ENCODE measurements at places on chromosomes 12 and 14.

GRCh38 chr12:34244608-34245007 is 222.3 kb downstream of the ALG10 start:
- no peak for DNase-seq

- no peak for DNase-seq
Observed at GRCh38 chr14:21988413-21988812, 314.8 kb upstream of the OR4E1 start.

GRCh38 chr12:56816491-56816890 is 53.4 kb downstream of the HSD17B6 start:
- no peak for DNase-seq

- no peak for DNase-seq
Observed at GRCh38 chr12:8501720-8502119, 11.6 kb upstream of the CLEC4D start.

DNA sequence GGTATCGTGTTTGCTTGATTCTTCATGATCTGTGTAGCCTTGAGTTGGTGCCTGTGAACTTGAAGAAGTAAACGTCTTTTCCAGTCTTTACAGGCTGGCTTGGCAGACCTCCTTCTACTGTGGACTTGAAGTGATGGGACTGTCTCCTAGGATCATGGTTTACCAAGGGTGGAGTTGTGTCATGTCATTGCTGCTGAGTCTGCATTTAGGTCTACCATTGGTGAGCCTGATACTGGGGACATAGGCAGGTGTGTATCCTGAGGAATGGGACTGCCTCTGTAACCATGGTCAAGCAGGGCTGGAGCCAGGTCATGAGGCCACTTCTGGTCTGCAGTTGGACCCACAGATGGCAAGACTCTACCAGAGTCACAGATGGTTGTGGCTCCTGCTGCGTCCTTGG is 20.7 kb upstream of the PPP1R12A start:
- DNase-seq, result no peak

DNA sequence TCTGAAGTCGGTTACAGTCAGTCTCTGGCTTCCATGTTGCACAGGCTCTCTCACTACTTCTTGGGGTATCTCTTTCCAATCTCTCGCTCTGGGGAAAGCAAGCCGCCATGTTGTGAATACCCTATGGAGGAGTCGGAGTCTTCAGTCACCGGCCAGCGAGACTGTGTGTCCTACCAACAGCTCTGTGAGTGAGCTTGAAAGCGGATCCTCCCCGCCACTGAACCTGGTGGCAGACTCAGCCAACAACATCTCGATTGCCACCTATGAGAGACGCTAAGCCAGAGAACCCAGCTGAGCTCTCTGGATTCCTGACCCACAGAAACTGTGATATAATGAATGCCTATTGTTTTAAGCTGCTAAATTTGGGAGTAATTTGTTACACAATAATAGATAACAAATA is 51.5 kb downstream of the SLC15A4 start:
- DNase-seq, result no peak

DNA sequence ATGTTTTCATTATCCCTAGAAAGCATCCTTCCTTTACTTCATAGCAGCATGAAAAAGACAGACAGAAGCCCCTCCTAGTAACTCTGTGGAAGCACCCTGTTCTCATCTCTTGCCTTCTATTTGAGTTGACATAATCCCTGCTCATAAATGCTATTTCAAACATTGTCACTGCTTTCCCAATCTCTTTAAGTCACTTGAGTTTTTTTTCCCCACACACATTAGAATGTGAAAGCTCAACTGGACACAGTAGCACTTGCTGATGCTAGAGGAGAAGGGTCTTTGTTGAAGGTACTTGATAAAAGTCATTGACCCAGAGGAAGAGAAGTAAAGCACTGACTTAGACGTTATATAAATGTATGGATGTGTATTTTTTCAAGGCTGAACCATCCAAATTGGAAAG is 3.0 kb downstream of the E2F7 start:
- DNase-seq, result no peak

DNA sequence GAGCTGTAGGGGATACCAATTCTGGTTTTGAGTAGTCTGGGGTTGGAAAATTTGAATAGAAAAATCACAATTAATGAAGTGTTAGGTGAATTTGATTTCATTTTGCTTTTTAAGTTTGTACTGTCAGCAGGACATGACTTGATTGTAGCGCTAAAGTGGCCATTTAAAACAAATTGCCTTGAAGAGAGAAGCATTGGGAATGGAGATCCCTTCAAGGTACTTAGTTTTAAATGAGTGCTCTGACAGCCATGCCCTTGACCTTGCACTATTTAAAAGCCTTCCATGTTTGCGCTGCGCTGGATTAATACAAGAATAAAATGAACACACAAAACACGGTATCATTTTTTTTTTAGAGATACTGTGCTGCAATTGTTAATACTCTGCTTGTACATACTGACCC is 345.9 kb downstream of the NAV3 start:
- no peak for DNase-seq

DNA sequence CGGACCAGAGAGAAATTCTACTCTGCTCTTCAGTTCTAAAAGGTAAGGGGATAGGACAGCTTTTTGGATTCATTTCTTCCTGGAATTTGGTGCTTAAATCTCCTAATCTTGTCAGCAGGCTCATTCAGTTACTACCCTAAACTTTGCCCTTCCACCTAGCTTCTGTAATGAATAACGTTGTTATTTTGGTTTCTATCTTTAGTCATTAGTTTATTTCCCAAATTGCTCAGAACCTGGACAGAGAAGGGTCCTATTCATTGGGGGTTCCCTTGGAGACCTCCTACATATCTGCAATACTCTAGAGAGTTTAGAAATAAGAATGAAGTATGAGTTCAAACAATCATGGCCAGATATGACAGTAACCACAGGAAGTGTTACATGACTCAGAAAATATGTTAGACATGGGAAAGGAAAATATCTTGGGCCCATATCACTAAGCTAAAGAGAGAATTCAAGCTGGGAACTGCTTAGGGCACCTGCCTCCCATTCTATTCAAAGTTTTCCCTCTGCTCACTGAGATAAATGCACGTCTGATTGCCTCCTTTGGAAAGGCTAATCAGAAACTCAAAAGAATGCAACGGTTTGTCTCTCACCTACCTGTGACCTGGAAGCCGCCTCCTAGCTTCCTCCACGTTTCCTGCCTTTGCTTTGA is 87.9 kb downstream of the GAS2L3 start:
- DNase-seq, result no peak

GRCh38 chr14:77086017-77086727 is 11.9 kb upstream of the CIPC start:
- DNase-seq, result no peak

Data from lower leg skin (tissue), 4 donors.